Thymus (tissue), 14 donors: ENCODE measurements at places on chromosomes 7 and 10. TPM values are rescaled to one million over a fixed set of nuclear protein-coding genes. Genes with fewer than 3 reads are reported as not detected.

GRCh38 chr7:74116356-74116755 lies 32.8 kb downstream of the LIMK1 start:
- H3K4me3 ChIP-seq, result no peak overlapping the region
- H3K27me3 ChIP-seq, result no peaks in the 10 kb centered on the region
- no peak overlapping the region for H3K27ac ChIP-seq
- DNase-seq, result no peak
- H3K4me1 ChIP-seq, result no peaks in the 10 kb centered on the region

Gene FKBP14
- total RNA-seq, result 4.5 TPM

Gene MRPL32
- 56.5 TPM for total RNA-seq

Gene ACBD5
- total RNA-seq, result 13.6 TPM

DNA sequence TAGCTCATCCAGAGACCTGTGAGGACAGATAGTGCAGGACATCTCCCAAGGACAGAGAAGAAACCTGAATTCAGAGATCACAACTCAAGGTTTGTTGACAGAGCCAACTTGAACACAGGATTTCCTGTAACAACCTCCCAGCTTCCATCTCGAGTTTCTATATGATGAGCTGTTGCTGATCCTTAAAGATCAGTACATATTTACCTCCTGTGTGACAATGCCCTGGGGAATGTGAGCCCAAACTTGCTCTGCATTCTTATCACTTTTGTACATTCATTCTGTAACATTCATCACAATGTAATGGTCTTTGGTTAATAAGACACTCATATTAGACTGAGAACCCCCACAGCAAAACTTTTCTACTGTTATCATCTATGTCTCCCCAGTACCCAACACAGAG lies 468.6 kb downstream of the XPNPEP1 start:
- DNase-seq, result no peak
- no peak overlapping the region for H3K4me3 ChIP-seq
- peaks cover 25% of the 10 kb centered on the region for H3K27me3 ChIP-seq
- H3K27ac ChIP-seq, result no peak overlapping the region

Gene DLX6
- 0.47 TPM for total RNA-seq

Gene DKK1
- total RNA-seq, result 0.24 TPM

DNA sequence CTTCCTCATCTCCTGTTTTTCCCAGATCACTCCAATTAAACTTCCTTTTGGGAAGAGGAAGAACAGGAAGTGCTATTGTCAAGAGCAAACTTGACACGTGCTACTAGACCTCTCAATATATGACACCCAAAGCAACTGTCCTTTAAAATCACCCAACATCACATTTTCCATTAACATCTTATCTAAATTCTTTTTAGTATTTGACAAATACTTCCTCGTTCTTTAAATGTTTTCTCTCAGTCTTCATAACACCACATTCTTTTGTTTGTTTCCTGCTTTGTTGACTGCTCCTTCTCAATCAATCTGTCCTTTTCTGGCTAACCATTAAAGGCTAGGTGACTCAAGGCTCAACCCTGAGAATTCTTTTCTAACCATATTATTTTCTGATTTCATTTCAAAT lies 7.1 kb upstream of the TFPI2 start:
- no peak overlapping the region for H3K4me3 ChIP-seq
- no peaks in the 10 kb centered on the region for H3K4me1 ChIP-seq
- no peak for DNase-seq

GRCh38 chr10:1382711-1383110 lies 326.5 kb downstream of the WDR37 start:
- no peaks in the 10 kb centered on the region for H3K36me3 ChIP-seq
- no peaks in the 10 kb centered on the region for H3K4me1 ChIP-seq
- no peak overlapping the region for H3K27ac ChIP-seq
- no peak for DNase-seq
- no peak overlapping the region for H3K4me3 ChIP-seq
